Psoas muscle (tissue), 8 donors: ENCODE measurements at places on chromosomes 7 and 10. TPM values are rescaled to one million over a fixed set of nuclear protein-coding genes. Genes with fewer than 3 reads are reported as not detected.
A peak's percentile ranks its signal among the peaks of the same experiment; 100 is the strongest.

Gene CALHM3
- not detected for total RNA-seq

DNA sequence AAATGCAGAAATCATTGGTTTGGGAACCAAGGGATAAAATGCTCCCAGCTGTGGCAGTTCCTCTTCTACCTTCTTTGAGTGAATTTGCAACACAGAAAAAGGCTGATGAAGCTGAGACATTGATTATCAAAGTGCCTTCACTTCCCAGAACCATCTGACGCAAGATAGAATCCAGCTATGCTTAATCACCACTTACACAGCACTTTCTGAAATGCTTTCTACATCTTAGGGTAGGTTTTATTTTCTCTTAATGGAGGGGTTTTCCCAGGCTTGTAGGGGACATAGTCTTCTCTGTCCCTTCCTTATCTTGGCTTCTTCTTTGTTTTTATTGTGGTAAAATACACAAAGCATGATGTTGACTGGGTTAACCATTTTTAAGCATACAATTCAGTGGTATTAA lies 332.6 kb upstream of the ZNF32 start:
- no peak overlapping the region for H3K27ac ChIP-seq
- no peak for DNase-seq
- no peak overlapping the region for H3K4me3 ChIP-seq
- H3K27me3 ChIP-seq = no peaks in the 10 kb centered on the region
- H3K4me1 ChIP-seq = no peaks in the 10 kb centered on the region

- H3K27me3 ChIP-seq = no peaks in the 10 kb centered on the region
- no peaks in the 10 kb centered on the region for H3K4me1 ChIP-seq
- H3K27ac ChIP-seq = no peak overlapping the region
- no peak for DNase-seq
- no peaks in the 10 kb centered on the region for H3K36me3 ChIP-seq
Observed at GRCh38 chr7:7932553-7932952, 36.0 kb upstream of the GLCCI1 start.

DNA sequence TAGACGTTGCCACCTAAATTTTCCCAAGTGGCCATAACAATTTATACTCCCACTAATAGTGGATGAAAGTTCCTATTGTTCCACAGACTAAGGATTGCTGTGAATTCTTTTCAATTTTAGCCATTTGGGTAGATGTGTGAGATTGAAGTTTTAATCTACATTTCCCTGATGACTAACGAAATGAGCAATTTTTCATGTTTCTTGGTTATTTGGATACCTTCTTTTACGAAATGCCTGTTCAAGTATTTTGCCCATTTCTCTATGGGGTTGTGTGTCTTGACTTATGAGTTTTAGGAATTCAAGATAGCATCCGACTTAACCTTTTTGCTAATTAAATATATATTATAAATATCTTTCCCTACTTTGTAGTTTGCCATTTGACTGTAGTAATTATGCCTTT lies 16.4 kb upstream of the PRKG1 start:
- no peak for DNase-seq
- H3K27ac ChIP-seq = no peak overlapping the region
- H3K36me3 ChIP-seq = no peaks in the 10 kb centered on the region
- H3K4me3 ChIP-seq = no peak overlapping the region
- no peaks in the 10 kb centered on the region for H3K4me1 ChIP-seq

GRCh38 chr10:98892523-98892922 lies 343.1 kb downstream of the HPSE2 start:
- DNase-seq = no peak
- H3K4me3 ChIP-seq = no peak overlapping the region
- H3K4me1 ChIP-seq = no peaks in the 10 kb centered on the region
- H3K27me3 ChIP-seq = no peaks in the 10 kb centered on the region
- H3K36me3 ChIP-seq = no peaks in the 10 kb centered on the region
- no peak overlapping the region for H3K27ac ChIP-seq

DNA sequence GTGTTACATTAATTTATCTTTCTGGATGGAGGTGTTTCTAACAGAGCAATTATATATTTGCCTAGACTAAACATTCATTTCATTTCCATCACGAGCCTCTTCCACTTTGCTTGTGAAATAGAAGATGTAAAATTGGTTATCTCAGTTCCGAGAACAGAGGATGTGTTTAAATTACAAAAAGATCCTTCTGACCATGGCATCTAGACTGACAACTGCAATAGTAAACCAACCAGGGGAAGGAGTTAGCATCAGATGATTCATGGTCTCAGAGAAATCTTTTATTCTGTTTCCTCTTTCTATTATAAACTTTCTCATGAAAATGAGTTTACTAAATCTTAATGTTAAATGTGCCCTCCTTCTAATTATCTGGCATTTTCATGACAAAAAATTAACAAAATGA lies 149.8 kb upstream of the WDR11 start:
- no peak for DNase-seq
- H3K27me3 ChIP-seq = no peaks in the 10 kb centered on the region
- H3K4me1 ChIP-seq = no peaks in the 10 kb centered on the region

Gene EN2
- 0.21 TPM for total RNA-seq

- H3K36me3 ChIP-seq = no peaks in the 10 kb centered on the region
- no peak overlapping the region for H3K27ac ChIP-seq
- no peaks in the 10 kb centered on the region for H3K27me3 ChIP-seq
- no peak for DNase-seq
- H3K4me3 ChIP-seq = no peak overlapping the region
Observed at GRCh38 chr7:79590391-79590790, 136.9 kb upstream of the MAGI2 start.

Gene CFAP70
- 0.38 TPM for total RNA-seq

GRCh38 chr7:112670193-112670592 lies 120.0 kb downstream of the TMEM168 start:
- H3K4me3 ChIP-seq = no peak overlapping the region
- H3K27ac ChIP-seq = no peak overlapping the region
- H3K36me3 ChIP-seq = no peaks in the 10 kb centered on the region
- no peaks in the 10 kb centered on the region for H3K4me1 ChIP-seq

GRCh38 chr7:67209256-67209655 lies 212.6 kb downstream of the TYW1 start:
- H3K4me1 ChIP-seq = no peaks in the 10 kb centered on the region
- no peaks in the 10 kb centered on the region for H3K27me3 ChIP-seq
- H3K36me3 ChIP-seq = no peaks in the 10 kb centered on the region
- no peak for DNase-seq

- H3K27me3 ChIP-seq = no peaks in the 10 kb centered on the region
- no peaks in the 10 kb centered on the region for H3K36me3 ChIP-seq
- DNase-seq = no peak
- no peaks in the 10 kb centered on the region for H3K4me1 ChIP-seq
Observed at GRCh38 chr7:91045606-91046005, 218.6 kb upstream of the FZD1 start.

- no peaks in the 10 kb centered on the region for H3K27me3 ChIP-seq
- H3K4me3 ChIP-seq = peak within 1 kb of the TSS; percentile 60
- peak within 1 kb of the TSS; percentile 42 for H3K27ac ChIP-seq
- no peaks in the 10 kb centered on the region for H3K4me1 ChIP-seq
Observed at GRCh38 chr7:150450491-150451001, at the start of gene GIMAP8. TSS of gene GIMAP8 (plus strand) at chr7:150450630. CDS start at chr7:150466699, 16,069 bp downstream.

DNA sequence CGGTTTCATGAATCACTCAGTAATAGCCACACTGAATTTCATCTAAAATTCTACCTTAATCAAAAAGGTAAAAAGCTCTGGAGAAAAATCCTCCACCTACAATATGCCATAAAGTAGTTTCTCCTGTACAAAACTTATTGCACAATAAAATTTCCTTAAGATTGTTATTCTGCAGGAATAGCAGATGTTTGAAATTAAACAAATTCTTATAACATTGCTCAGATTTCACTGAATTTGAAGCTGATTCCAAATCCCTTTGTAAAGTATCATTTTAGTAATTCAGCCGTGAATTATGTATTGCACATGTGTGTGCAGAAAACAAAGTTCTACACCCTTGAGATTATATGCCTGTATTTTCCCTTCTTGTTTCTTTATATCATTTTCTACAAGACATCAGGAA lies 123.8 kb downstream of the AMPH start:
- no peak for DNase-seq
- H3K36me3 ChIP-seq = no peaks in the 10 kb centered on the region
- H3K4me1 ChIP-seq = no peaks in the 10 kb centered on the region
- no peak overlapping the region for H3K4me3 ChIP-seq

Gene IRF5
- 1.2 TPM for total RNA-seq

DNA sequence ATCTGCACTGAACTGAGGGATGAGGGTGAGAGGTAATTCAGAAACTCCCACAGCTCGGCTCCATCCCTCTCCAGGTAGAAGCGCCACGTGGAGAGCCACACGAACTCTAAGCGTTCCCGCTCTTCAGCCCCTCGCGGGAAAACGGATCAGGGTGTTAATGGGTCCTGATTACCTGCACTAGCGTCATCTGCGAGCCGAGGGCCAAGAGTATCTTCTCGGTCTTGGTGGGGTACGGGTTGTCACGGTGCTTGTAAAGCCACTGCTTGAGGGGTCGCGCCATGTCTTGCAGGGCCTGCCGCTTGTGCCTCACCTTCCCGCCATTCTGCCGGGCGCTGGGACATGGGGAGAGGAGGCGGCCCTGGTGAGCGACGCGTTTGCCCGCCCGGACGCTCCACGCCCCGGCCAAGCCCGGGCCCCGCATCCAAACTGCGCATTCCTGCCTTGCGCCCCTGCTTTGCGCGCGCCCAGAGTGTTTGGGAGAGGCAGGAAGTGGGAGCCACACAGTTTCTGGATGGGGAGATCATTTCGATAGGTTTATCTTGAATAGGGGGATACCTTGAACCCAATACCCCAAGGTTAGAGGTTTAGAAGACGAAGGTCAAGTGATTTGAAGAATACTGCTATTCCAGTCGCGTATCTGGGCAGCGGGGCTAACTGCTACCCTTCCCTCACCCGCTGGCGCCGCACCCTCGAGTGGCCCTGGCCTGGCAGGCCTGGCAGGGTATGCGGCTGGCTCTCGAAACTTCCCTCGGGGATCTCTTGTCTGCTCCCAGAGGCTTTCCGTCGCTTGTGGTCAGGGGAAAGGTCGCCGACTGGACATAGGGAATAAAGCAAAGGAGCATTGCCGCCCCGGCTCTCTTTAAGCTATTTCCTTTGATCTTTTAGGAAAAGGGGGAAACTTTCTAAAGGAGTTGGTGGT lies 4.2 kb downstream of the MKX start:
- no peaks in the 10 kb centered on the region for H3K36me3 ChIP-seq
- no peak overlapping the region for H3K27ac ChIP-seq
- peaks cover 20% of the 10 kb centered on the region for H3K4me1 ChIP-seq
- peaks cover 34% of the 10 kb centered on the region for H3K27me3 ChIP-seq
- DNase-seq = peak; percentile 18

Gene CRTAC1
- total RNA-seq = 0.07 TPM

DNA sequence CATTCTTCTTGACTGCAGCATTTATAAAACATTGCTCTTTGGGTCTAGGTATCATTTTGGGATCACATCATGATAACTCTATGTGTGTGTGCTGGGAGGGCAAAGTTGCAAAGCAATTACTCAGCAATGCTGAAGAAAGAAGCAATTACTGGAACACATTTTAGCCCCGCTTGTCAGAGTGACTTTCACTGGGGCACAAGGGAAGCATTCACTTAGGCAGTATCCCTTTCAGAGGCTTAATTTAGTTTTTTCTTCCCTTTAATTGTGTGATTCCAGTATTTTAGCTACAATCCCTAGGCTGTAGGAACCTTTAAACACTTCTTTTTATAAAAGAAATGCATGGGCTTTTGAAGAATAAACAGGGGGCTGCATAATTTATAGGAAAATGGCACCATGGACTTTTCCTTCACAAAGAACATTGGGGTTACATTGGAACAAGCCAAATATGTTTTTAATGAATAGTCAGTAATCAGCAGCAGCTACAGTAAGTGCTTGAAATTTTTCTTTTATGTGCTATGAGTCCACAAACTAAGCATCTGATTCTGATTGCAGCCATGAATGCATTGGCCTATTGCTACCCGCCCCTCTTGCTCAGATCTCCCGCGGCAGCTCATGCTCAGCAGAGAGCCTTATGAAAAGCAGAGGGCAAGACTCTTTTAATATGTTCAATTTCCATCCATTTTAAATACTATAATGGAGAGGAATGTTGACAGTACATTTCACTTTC lies 51.2 kb upstream of the NXPH1 start:
- H3K27me3 ChIP-seq = no peaks in the 10 kb centered on the region
- no peaks in the 10 kb centered on the region for H3K4me1 ChIP-seq
- no peaks in the 10 kb centered on the region for H3K36me3 ChIP-seq
- no peak overlapping the region for H3K27ac ChIP-seq

- DNase-seq = no peak
- H3K36me3 ChIP-seq = no peaks in the 10 kb centered on the region
- H3K4me1 ChIP-seq = no peaks in the 10 kb centered on the region
- no peak overlapping the region for H3K27ac ChIP-seq
- peaks cover 20% of the 10 kb centered on the region for H3K27me3 ChIP-seq
Observed at GRCh38 chr10:97974526-97975525, 55.6 kb downstream of the CRTAC1 start.

- no peaks in the 10 kb centered on the region for H3K36me3 ChIP-seq
- H3K4me3 ChIP-seq = no peak overlapping the region
- H3K4me1 ChIP-seq = no peaks in the 10 kb centered on the region
- DNase-seq = no peak
- H3K27me3 ChIP-seq = no peaks in the 10 kb centered on the region
Observed at GRCh38 chr7:37442268-37442667, 6.4 kb downstream of the ELMO1 start.

Gene OR6V1
- total RNA-seq = not detected

- no peaks in the 10 kb centered on the region for H3K4me1 ChIP-seq
- H3K4me3 ChIP-seq = no peak overlapping the region
- no peak for DNase-seq
- H3K27ac ChIP-seq = no peak overlapping the region
- no peaks in the 10 kb centered on the region for H3K36me3 ChIP-seq
Observed at GRCh38 chr7:12146813-12147212, 64.3 kb upstream of the TMEM106B start.

DNA sequence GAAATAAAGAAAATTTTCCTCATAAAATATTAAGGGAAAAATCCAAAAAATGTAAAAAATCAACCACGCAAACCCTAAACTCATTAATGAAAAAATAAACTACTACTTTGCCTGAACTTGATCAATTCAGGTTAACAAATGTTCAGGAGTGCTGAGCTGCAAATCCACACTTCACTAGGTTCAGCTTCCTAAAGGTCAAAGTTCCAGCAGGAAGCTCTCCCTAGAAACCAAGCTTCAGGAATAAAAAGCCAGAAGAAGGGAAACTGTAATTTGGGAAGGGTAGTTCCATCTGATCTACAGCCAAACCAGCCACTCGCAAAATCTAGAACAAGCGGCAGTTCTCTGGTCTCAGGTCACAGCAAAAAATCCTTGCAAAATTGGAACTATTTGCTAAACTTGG lies 7.8 kb upstream of the NMT2 start:
- no peak for DNase-seq
- no peak overlapping the region for H3K27ac ChIP-seq
- H3K4me3 ChIP-seq = no peak overlapping the region
- no peaks in the 10 kb centered on the region for H3K4me1 ChIP-seq
- H3K36me3 ChIP-seq = no peaks in the 10 kb centered on the region
